ENCODE measurements at places on chromosomes 2 and 18.

DNA sequence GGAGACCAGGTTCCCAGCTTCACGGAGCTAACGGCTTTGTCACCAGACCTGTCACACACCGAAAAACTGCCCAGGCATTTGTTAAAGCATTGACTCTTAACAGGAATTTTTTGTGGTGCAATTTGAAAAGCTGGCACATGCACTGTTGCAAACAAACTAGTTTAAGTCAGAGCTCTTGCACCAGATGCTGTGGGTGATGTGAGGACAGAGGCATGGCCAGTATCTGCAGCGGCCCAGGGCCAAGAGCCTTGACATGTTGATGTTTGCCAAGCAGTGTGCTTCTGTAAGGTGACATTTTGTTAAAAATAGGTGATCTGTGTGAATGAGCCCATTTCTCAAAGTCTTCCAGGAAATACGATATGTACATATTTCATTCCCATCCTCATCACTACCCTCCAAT, 142.5 kb downstream of the MTCL1 start:
- no peak for DNase-seq

GRCh38 chr18:44013871-44014270, 666.8 kb upstream of the SETBP1 start:
- DNase-seq, result no peak

DNA sequence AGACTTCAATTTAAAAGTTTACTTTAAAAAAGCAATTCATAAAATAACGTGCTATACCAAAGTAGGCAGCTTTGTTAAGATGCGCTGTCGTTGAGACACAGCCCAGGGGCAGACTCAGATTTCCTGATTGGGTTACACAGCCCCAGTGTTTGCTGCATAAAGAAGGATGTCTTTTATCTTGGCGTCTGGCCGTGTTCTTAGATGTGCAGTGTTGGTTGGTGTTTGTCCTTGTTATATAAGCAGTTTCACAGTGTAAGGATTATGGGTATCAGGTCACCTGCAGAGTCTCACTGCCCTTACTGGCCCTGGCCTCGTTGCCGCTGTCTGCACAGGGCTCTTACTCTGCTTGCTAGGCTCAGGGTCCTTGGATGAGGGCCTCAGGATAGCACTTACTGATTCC, 108.5 kb downstream of the WDSUB1 start:
- no peak for DNase-seq

DNA sequence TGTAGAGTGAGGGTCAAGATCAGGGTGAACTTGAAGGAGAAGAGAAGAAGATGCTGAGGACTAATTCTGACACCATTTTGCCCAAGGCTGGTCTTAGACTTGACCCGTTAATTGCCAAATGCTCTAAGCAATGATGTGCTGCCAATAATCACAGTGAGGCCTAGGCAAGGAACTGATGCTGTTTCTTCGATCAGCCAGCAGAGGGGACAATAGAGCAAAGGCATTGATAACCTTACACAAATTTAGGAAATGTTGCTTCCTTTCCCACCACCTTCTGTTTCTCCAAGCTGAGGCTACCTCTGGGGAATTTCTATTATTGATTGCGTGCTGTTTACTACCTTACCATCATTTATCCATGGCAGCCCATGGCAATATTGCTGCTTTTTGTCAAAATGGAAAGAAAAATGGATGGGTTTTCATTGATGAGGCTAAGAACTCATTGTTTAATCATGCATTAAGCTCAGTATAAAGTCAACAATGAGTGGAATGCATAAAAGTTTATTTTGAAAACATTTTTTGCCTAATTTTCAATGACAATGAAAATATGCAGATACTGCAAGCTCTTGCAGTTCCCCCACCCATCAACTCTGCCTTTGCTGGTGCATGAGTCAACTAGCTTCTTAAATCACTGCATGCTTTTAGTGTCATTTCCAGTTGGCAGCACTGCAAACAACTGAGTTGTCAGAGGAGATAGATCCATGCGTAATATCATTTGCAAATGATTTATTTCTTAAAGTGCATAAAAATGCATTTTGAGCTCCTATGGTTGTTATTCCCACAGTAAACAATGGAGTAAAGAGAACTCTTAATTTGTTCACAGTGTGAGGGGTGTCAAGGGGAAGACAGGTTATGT, 116.4 kb upstream of the NYAP2 start:
- DNase-seq, result no peak

- DNase-seq, result no peak
These were observed 3.7 kb downstream of the RNF138 start for GRCh38 chr18:32095192-32095899.

DNA sequence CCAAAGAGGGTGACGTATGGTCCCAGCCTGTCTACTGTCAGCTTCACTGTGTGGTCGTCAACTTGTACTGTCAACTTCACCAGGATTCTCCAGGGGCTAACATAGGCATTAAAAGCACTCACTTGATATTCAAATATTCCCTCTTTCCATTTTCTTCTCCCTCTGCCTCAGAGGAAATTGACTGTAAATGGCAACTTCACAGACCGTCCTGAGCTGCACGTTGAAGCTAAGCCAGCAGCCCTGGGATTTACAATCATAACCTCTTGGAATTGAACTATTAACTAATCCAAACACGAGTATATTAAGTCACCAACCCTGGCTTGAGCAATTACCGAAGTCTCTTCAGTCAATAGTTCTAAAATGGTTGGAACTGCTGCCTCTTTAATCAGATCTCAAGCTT, 38.5 kb downstream of the SLC4A3 start:
- no peak for DNase-seq

DNA sequence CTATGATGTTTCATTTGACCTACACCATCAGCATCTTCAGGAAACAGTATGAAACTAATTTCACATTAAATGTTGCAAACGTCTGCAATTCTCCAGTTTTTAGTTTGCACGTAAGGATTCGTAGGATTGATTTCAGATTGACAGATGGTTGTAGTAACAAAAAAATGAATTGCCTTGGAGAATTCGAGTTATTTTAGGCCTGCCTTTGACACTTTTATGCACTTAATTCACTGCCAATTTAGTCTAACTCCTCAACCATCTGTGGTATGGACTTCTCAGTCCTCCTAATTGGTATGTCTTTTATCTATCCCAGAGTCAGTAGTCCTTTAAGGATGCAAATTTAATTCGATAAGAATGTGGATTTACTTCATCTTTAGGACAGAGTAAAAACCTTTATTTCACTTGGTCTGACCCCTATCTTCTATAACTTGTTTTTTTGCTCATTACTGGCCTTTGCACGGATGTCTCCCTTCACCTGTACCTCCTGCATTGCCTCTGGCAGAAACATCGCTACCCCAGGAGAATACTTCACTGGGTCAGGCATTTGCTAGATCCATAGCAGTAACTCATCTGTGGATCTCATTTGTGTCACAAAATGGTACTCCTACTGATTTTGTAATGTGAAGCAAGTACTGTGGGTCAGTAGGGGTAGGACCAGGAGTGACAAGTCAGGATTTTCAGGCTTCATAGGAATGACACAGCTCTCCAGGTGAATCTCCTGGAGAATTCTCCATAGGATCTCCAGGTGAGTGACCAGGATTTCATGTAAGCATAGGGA, 3.9 kb downstream of the RPL37A start:
- DNase-seq, result no peak

All from renal cortex interstitium (tissue), 15 donors.